ENCODE measurements at places on chromosomes 16 and 17. TPM values are rescaled to one million over a fixed set of nuclear protein-coding genes. Genes with fewer than 3 reads are reported as not detected.
A peak's percentile ranks its signal among the peaks of the same experiment; 100 is the strongest.

- no peak for DNase-seq
- H3K36me3 ChIP-seq: no peaks in the 10 kb centered on the region
- H3K27me3 ChIP-seq: no peaks in the 10 kb centered on the region
- H3K27ac ChIP-seq: no peak overlapping the region
- no peak overlapping the region for H3K4me3 ChIP-seq
These were observed 673.8 kb downstream of the MAF start for GRCh38 chr16:78926723-78927210.

- H3K4me1 ChIP-seq: no peaks in the 10 kb centered on the region
- H3K27me3 ChIP-seq: no peaks in the 10 kb centered on the region
- H3K36me3 ChIP-seq: no peaks in the 10 kb centered on the region
- no peak overlapping the region for H3K27ac ChIP-seq
- peak; percentile 91 for DNase-seq
- H3K4me3 ChIP-seq: no peak overlapping the region
These were observed 25.2 kb upstream of the USP36 start for GRCh38 chr17:78865682-78866390.

DNA sequence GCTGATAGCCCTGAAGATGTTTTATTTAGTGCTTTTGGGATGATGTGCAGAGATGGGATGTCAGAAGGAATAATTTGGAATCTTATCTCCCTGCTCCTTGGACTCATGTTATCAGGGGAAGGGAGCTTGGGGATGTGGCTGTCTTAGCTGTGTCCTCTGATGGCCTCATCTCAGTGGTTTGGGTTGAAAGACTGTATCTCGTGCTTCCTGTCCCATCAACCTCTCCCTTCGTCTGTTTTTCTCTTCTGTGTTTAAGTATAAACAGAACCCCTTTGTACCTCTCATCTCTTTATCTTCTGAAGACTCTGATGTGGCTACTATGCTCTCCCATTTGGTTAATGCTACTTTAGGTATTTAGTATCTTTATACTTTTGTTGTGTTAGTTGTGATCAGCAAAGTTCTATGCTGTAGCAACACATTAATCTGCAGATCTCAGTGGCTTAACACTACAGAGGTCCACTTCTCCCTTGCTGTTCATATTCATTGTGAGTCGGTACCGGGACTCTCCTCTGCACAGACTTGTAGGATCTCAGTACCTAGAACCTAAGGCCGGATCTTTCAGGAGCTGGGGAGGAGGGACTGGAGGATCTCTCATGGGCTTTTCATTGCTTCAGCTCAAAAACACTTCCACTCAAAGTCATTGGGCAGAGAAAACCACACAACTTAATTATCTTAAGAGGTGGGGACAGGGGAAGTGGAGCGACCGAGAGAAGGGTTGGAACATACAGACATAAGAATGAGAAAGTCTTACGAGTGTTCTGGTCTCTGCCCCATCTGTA, 28.8 kb downstream of the PRKCA start:
- H3K27ac ChIP-seq: no peak overlapping the region
- H3K36me3 ChIP-seq: no peaks in the 10 kb centered on the region
- H3K4me3 ChIP-seq: no peak overlapping the region
- H3K27me3 ChIP-seq: no peaks in the 10 kb centered on the region

- no peaks in the 10 kb centered on the region for H3K36me3 ChIP-seq
- H3K4me1 ChIP-seq: no peaks in the 10 kb centered on the region
- DNase-seq: no peak
- H3K4me3 ChIP-seq: no peak overlapping the region
- no peaks in the 10 kb centered on the region for H3K27me3 ChIP-seq
These were observed 37.9 kb downstream of the SIAH1 start for GRCh38 chr16:48347191-48347865.

DNA sequence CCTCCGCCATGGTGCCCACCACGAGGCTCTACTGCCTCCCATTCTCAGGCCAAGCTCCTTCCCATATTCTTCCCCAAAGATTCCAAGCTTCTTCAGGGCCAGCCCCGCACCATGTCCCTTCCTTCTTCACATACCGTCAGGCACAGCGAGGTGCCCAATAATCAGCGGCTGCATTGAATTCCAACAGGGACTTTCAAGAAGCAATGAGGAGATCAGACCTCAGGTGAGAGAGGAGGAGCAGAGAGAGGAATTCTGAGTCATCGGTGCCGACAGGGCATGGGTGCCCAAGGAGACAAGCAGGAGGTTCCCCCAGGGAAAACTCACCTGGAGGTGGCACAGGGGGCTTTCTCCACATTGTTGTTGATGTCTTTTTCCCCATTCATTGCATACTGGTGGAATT, 2.0 kb downstream of the NOS2 start:
- peak overlapping the region; percentile 17 for H3K4me3 ChIP-seq
- DNase-seq: no peak
- H3K36me3 ChIP-seq: no peaks in the 10 kb centered on the region
- H3K27ac ChIP-seq: no peak overlapping the region
- no peaks in the 10 kb centered on the region for H3K4me1 ChIP-seq

DNA sequence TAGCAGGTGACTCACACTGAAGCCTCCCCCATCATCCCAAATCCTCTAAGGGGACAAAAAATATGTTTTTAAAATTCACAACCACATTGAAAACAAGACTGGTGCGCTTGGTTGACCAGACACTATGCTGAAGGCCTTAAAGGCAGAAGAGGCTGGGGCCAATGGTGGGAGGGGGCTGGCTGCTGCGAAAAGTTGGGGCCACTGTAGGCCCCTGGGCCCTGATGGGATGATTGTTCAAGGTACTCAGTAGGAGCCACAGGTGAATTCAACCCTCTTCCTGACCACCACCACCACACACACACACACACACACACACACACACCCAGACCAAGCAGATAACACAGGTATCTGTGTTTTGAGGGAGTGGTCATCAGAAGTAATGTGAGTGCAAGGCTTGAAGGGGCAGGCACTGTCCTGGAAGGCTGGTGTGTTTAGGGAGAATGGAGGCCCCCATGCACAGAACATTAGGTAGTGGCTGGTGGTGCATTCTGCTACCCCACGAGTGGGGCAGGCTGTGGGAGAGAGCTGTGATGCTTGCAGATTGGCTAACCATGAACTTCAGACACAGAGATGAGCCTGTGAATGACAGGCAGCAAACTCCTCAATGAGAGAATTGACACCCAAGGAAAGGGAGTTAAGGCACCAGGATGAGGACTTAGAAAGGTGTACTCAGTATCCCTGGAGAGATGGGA, 55.0 kb downstream of the NT5M start:
- H3K27ac ChIP-seq: no peak overlapping the region
- no peaks in the 10 kb centered on the region for H3K4me1 ChIP-seq
- no peaks in the 10 kb centered on the region for H3K27me3 ChIP-seq
- no peak overlapping the region for H3K4me3 ChIP-seq

GRCh38 chr17:77011173-77012011, 129.4 kb upstream of the SEC14L1 start:
- no peaks in the 10 kb centered on the region for H3K27me3 ChIP-seq
- no peak overlapping the region for H3K27ac ChIP-seq
- peak; percentile 59 for DNase-seq
- no peaks in the 10 kb centered on the region for H3K36me3 ChIP-seq
- no peaks in the 10 kb centered on the region for H3K4me1 ChIP-seq
- no peak overlapping the region for H3K4me3 ChIP-seq

GRCh38 chr17:21297597-21297996, 13.1 kb downstream of the MAP2K3 start:
- H3K27me3 ChIP-seq: no peaks in the 10 kb centered on the region
- no peak overlapping the region for H3K4me3 ChIP-seq
- H3K27ac ChIP-seq: no peak overlapping the region
- DNase-seq: no peak
- no peaks in the 10 kb centered on the region for H3K4me1 ChIP-seq

DNA sequence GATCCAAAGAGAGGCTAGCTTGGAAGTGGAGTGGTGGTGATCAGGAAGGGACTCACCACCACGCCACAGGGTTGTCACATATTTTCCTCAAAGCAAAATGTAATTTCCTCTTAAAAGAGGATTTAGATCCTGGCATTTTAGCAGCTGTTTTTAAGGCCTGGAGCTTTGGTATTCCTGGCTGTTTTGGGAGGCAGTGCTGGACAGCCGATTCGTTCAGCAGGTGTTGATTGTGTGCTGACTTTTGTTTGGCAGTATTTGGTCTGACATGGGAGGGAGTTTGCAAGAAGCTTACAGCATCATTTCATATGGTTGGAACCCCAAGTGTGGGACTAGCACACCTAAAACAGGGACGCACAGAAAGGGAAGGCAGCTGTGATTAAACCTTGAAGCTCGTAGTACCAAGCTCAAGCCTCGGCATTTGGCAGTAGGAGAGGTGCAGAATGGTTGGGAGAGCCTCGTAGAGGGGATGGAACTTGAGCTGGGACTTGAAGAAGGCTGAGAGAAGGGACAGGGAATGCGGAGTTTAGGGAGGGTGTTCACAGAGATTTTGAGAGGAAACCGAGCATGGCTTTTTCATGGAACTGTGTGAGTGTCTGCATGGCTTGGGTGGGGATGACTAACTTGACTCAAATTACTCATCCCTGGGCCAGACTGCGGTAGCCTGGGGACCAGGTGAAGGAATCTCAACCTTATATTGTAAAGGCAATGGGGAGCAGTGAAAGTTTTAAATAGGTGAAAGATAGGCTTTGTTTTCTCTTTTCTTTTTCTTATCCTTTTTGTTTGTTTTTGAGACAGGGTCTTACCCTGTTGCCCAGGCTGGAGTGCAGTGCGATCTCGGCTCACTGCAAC, 52.3 kb downstream of the RPTOR start:
- H3K27ac ChIP-seq: no peak overlapping the region
- no peak for DNase-seq
- H3K36me3 ChIP-seq: no peaks in the 10 kb centered on the region
- H3K4me3 ChIP-seq: no peak overlapping the region

GRCh38 chr16:6081320-6081976, 983.9 kb upstream of the EEF2KMT start:
- H3K36me3 ChIP-seq: no peaks in the 10 kb centered on the region
- no peak overlapping the region for H3K4me3 ChIP-seq
- no peaks in the 10 kb centered on the region for H3K4me1 ChIP-seq
- peak; percentile 56 for DNase-seq
- H3K27ac ChIP-seq: no peak overlapping the region

DNA sequence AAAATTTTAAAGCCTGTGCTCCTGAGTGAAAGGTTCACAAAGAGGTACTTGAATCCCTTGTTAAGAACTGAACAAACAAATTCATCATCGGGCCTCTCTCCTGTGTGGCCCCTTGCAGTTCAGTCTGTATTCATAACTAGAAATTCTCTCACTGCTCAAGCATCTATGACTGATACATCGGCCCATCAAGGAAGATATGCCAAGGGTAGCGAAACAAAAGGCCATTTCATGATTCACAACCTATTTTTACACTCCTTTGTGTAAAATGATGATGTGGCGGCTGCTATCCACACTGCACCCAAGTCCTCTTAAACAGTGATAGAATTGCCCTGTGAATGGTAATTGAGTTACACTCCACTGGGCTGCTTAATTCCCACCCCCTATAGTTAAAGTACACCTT, 204.6 kb downstream of the STX8 start:
- H3K4me1 ChIP-seq: no peaks in the 10 kb centered on the region
- H3K36me3 ChIP-seq: no peaks in the 10 kb centered on the region
- H3K27me3 ChIP-seq: no peaks in the 10 kb centered on the region
- no peak for DNase-seq
- no peak overlapping the region for H3K4me3 ChIP-seq

The TMEM100 gene
- total RNA-seq: 2.8 TPM

The GJD3 gene
- total RNA-seq: 0.85 TPM

The RRN3 gene
- 26.8 TPM for total RNA-seq

The ENPP7 gene
- total RNA-seq: not detected

The CHD3 gene
- 108 TPM for total RNA-seq

The GSDMA gene
- 0.17 TPM for total RNA-seq

All from colonic mucosa (tissue), 4 donors.